Stimulated activated CD4-positive, alpha-beta T cell treated with anti-CD3 and anti-CD28 coated beads, Interleukin-4, amount 100 ng/mL, for 4 hours (primary cell): ENCODE measurements at places on chromosomes 2 and 18.

DNA sequence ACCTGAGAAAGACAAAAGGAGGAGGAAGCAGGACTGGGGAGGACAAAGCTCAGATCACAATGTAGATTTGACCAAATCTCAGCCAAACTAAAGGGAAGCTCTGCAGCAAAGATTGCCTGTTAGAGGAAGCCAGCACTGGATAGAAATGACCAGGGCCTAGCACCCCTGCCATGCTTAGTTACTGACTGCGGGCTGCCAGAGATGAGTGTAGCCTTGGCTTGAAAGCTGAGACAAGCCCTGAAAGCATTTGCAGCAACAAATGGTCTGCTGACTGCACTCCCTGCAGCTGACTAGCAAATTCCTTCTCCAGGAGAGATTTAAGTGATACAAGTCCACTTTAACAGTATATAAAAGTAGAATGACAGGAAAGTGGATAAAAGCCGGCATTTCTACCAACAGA lies 140.9 kb upstream of the CRIM1 start:
- DNase-seq = no peak

GRCh38 chr2:4369826-4370419 lies 666.5 kb downstream of the DCDC2C start:
- DNase-seq = no peak

DNA sequence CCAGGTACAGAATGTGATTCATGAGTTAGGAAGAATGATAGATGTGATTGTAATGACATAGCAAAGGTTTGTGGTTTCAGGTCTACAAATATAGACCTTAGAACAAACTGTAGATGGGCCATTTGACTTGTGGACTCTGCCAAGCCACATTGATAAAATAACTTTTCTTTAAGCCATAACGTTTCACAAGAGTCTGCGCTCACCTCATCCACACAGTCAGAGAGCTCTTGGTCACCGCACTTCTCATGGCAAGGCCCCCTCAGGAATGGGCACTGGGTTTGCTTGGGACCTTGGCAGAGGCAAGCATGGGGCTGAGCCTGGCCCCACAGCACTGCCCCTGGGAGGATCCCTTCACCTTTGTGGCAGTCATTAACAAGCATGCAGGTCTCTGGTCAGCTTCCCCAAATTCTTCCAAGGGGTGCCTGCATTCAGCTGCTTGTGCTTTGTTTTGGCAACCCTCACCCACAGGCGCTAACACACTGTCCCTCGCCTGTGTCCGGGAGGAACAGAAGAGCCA lies 14.0 kb downstream of the ARMC9 start:
- no peak for DNase-seq

DNA sequence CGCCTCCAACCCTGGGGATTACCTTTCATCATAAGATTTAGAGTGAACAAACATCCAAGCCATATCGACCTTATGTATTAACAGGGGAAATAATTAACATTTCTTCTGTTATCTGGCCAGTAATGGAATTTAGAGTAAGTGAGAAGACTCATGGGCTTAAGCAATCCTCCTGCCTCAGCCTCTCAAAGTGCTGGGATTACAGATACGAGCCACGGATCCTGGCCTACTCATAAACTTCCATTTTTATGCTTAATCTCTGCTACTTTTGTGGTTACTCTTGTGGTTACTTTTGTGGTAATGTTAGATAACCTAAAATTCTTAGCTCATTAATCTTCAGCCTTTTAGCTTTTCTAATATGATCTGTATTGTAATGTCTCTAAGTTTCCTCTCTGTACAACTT lies 159.3 kb upstream of the SLC8A1 start:
- no peak for DNase-seq

GRCh38 chr2:45821558-45822271 lies 170.2 kb downstream of the PRKCE start:
- DNase-seq = no peak

DNA sequence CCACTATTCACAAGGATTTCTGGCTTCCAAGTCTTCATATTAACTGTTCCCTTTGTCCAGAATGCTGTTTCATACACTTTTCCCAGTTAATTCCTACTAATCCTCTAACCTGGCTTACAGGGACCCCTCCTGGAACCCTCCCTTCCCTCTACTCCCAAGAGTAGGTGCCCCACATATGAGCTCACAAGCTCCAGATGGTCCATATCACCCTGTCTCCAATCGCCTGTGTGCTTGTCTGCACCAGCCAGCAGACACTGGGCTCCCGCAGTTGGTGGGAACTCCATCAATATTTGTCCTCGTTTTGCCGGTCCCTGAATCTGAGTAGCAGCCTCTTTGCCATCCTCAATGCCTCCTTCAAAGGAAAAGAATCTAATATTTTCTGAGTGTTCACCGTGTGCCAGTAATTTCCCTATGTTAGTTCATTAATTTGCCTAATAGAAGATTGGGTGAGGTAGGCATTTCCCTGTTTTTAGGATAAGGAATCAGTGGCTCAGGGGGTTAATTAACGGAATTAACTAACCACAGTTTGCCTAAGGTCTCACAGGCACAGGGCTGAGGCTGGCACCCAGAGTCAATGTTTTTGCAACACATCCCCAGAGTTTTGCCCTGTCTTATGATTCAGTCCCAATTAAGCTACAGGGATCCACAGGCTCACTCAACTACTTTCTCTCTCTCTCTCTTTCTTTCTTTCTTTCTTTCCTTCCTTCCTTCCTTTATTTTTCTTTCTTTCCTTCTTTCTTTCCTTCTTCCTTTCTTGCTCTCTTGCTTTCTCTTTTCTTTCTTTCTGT lies 141.6 kb upstream of the CYP1B1 start:
- no peak for DNase-seq

GRCh38 chr2:168517816-168518215 lies 61.7 kb downstream of the CERS6 start:
- DNase-seq = no peak

- DNase-seq = no peak
Measured at GRCh38 chr2:16185801-16186272, 245.5 kb downstream of the MYCN start.

DNA sequence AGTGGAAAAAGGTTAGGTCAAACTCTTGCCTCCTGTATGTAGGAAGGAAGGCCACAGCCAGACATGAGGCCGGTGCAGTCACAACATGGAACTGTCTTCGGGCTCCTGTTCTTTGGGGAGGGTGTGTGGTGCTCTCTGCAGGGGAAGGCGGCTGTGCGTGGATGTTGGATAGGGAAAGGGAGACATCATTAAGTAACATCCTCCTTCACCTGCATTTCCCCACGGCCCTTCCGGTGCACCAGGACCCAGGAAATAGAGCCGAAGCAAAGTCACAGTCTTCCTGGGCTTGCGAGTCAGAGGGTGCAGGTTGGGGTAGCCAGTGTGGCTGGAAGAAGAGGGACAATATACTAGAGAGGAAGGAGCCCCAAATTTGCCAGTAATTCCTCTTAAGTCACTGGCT lies 78.9 kb upstream of the SMAD7 start:
- no peak for DNase-seq

DNA sequence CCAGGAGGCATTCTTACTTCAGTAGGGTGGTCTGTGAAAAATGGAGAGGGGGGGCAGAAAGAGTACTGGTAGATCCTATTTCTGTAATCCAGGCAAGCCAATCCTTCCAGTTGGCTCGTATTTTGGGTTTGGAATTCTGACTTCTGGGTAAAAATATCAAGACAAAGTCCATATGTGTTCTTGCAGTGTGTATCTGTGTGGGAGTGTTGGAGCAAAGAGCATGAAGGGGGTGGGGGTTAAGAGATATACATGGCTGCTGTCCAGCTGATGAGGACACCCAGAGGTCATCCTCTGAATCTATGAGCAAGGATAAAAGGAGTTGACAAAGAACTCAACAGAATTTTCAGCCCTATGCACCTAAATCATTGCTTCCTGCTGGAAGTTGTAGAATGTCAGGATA lies 375.8 kb upstream of the PIK3C3 start:
- DNase-seq = no peak

GRCh38 chr2:238069877-238070276 lies 9.1 kb downstream of the SCLY start:
- no peak for DNase-seq
